Esophagus squamous epithelium (tissue), 5 donors: ENCODE measurements at places on chromosomes 4 and X. TPM values are rescaled to one million over a fixed set of nuclear protein-coding genes. Genes with fewer than 3 reads are reported as not detected.

Gene CDKL2
- 1.2 TPM for total RNA-seq

GRCh38 chr4:139665690-139666529 is at the start of gene MGST2:
MGST2 (plus strand) TSS chr4:139665819; CDS start chr4:139666020, 201 bp downstream.
- DNase-seq = peak; percentile 11

DNA sequence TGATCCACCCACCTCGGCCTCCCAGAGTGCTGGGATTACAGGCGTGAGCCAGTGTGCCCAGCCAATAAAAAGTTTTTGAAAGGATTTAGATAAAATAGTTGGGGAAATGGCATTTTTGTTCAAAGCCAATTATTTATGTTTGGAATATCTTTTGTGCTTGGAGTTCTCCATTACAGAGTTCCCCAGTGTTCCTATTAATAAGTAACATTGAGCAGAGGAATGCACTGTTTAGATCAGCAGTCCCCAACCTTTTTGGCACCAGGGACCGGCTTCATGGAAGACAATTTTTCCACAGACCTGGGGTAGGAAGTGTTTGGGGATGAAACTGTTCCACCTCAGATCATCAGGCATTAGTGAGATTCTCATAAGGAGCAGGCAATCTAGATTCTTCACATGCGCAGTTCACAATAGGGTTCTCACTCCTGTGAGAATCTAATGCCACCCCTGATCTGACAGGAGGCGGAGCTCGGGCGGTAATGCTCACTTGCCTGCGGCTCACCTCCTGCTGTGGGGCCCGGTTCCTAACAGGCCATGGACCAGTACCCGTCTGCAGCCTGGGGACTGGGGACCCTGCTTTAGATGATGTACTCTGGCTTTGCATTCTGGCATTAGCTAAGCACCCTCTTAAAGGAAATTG is 8.3 kb downstream of the PKD2 start:
- no peak for DNase-seq

GRCh38 chrX:134733591-134733990 is 75.3 kb upstream of the PLAC1 start:
- DNase-seq = no peak

Gene STOX2
- total RNA-seq = 23.7 TPM

DNA sequence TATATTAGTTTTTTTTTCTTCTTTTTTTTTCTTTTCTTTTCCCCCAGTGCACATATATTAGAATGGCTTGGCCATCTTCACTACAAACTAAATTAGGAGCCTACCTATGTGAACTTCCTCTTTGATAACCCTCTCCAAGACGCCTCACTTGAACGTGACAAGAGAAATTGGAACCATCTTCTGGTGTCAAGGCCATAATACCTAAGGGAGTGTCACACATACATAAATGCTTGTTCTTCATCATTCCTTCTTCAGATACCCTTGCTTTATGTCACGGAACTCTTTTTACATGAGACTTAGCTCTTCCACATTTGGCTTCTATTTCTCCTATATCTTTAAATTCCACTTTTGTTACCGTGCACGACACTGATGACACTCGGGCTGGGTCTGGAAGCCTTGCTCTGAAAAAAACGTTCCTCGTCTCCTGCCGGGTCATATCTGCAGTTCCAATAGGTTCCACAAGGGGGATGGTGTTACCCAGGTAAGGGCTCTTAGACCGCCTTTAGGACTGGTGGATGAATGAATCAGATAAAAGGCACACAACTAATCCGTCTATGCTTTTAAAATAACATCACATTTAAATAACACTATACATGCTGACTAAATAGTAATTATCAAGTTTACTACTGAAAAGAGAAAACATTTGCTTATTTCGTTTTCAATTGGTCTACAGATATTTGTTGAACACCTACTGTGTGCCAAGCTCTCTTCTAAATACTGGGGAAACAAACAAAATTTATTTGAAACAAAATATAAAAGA is 19.9 kb downstream of the DGAT2L6 start:
- no peak for DNase-seq

Gene AFM
- total RNA-seq = not detected

Gene MUC7
- total RNA-seq = not detected

- DNase-seq = no peak
Observed at GRCh38 chr4:40280586-40280985, 54.5 kb upstream of the CHRNA9 start.

DNA sequence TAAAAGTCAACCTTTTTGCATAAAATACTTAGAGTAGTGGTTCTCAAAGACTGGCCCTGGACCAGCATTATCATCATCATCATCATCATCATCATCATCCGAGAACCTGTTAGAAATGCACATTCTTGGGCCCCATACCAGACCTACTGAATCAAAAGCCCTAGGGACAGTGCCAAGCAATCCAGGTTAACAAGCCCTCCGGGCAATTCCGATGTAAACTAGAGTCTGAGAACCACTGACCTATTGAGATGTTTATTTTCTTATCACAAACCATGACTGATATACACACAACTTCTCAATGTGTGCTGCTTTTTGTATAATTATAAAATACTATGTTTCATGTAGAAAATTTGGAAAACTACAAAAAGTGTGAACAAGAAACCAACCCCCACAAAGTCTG is 133.4 kb upstream of the GATB start:
- DNase-seq = no peak

DNA sequence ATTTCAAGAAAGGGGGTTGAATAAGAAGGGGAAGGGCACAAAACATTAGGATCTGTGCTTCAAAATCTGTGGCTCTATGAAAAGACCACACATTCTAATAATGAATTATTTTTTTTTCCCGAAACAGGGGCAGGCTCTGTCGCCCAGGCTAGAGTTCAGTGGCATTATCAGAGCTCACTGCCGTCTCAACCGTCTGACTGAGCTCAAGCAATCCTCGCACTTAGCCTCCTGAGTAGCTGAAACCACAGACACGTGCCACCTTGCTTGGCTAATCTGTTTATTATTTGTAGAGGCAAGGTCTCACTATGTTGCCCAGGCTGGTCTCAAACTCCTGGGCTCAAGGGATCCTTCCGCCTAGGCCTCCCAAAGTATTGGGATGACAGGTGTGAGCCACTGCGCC is 33.4 kb downstream of the ACSL1 start:
- no peak for DNase-seq

Gene CT45A2
- total RNA-seq = not detected

Gene GAGE12H
- total RNA-seq = not detected

Gene MED12
- 21.2 TPM for total RNA-seq

DNA sequence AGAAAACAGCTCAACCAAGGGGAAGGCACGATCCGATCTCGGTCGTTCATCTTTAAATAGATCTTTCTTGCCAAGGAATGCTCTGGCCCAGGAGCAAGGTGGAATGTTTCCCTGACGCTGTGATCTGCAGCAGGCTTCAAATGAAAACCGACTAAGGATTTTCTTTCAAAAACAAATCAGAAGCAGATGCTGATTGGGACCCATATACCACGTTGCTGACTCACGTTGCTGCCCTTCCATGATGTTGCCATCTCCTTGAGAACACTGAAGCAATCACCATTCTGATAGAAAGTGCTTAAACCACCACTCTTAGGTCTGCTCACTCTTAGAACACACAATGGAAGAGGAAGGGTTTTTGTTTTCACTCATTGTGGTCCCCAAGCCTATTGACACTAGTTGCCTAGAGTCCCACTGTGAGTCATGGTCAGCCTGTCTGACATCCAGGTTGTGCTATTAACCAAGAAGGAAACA is 26.1 kb downstream of the LAMTOR3 start:
- DNase-seq = no peak

Gene NHS
- total RNA-seq = 2.0 TPM

Gene TXK
- 5.2 TPM for total RNA-seq

Gene TEX11
- total RNA-seq = not detected

GRCh38 chrX:1400742-1401471 is 9.0 kb upstream of the SLC25A6 start:
- DNase-seq = no peak

Gene STS
- total RNA-seq = 1.5 TPM

Gene GAB1
- total RNA-seq = 35.2 TPM

Gene UGT2B7
- total RNA-seq = not detected

Gene TASL
- not detected for total RNA-seq

- DNase-seq = no peak
Observed at GRCh38 chr4:40874901-40875300, 125.1 kb downstream of the NSUN7 start.
